Vagina (tissue), 2 donors: ENCODE measurements at places on chromosomes 1 and 21.

DNA sequence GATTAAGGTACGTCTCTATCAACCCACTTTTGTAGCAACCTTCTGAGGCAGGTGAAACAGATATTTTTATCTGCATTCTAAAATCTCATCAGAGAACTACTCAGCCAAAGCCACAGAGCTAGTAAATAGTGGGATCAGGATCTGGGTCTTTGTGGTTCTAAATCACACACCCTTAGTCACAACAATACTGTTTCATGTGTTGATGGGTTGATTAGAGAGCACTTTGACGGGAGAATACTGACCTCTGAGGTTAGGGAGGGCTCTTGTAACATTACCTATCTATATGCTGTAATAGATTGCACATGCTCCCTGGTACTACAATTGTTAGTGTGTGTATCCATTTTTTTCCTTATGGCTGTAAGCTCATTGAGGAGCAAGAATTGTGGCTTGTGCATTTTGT is 45.5 kb upstream of the CCDC190 start:
- DNase-seq = no peak

- no peak for DNase-seq
Observed at GRCh38 chr1:203990118-203990517, 82.8 kb upstream of the SOX13 start.

DNA sequence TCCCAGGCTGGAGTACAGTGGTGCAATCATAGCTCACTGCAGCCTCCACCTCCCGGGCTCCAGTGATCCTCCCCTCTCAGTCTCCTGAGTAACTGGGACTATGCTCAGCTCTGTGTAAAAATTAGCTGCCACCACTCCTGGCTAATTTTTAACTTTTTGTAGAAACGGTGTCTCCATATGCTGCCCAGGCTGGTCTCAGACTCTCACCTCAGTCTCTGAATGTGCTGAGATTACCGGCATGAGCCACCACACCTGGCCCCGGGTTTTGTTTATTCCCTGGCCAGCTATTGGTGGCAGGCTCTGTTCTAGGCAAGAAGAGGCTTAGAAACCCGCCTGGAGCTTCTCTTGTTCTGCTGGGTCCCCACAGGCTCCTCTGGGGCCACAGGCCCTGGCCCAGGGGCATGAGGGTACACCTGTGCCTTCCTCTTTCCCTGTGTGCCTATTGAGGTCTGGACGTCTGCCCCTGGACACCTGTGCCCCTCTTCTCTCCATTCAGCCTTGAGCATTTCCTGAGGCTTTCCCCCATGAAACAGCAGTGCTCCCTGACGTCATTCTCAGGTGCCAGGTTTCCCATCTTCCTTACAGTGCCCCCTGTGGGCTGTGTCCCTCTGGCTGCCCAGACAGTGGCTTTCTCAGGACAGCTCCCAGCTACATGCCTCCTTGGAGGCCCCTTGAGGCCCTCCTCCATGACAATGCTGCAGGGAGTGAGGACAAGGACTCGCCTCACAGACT is 57.5 kb downstream of the PCP4 start:
- DNase-seq = no peak

GRCh38 chr1:234823191-234824176 is 213.5 kb upstream of the IRF2BP2 start:
- no peak for DNase-seq

DNA sequence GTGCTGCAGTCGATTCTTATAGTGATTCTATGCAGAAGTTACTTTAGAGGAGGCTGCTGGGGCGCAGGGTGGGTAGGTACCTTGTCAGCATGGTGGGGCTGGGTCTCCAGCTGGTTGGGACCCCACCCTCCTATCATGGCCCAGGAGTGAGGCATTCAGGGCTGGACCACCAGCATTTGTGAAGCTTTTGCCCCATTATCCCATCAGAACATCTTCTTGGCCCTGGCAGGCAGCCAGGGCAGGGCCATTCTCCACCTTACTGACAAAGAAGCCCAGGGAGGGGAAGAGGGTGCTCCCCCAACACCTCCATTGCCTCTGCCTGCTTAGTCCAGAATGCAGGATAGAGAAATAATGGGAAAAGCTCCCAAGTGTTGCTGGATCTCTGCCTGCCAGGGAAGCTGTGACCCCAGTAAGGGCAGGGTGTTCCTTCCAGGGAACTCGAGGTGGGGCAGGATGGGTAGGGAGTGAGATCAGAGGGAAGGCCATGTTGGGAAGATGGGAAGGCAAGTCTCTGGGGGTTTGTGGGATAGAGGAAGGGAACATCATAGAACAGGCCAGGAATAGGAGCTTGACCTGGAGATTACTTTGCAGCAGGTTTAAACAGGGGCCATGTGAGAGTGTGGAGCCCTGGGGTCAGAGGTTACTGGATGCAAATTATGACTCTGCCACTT is 16.2 kb upstream of the SLC2A1 start:
- no peak for DNase-seq

- no peak for DNase-seq
Observed at GRCh38 chr1:211285196-211285595, 26.0 kb downstream of the RCOR3 start.

GRCh38 chr21:31052489-31053142 is 14.3 kb upstream of the KRTAP19-8 start:
- DNase-seq = no peak

GRCh38 chr1:60895252-60895651 is 187.1 kb upstream of the NFIA start:
- no peak for DNase-seq

DNA sequence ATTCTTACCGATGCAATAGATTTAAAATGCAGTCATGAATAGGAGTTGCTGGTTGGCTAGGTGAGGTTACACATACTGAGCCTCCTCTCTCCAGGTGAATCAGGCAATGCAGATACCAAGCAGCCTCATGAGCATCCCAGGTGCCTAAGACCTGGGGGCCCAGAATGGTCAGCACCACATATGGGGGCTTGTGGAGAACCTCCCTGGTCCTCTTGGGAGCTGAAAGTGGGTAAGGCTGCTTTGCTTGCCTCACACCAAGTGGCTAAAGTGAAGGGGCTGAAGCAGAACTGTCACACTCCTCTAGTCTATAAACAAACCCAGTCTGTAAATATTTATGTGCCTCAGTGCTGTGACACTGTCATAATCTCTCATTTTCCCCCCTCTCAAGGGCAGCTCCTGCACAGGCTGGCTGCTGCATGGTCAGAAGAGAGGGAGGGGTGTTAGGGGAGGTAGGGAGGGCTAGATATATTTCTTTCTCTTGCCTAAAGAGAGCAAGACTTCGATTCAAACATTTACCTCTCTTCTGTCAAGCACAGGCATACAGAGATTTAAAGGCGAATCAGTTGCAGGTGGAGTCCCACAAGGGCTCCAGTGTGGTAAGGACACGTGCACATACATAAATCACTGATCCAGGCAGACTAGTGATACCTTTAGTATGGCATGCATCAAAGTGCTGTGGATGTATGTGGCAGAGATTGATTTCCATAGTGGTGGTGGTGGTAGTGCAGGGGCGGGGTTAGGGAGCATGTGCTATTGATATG is 157.9 kb upstream of the TNR start:
- DNase-seq = peak; percentile 37
